ENCODE measurements at places on chromosomes 5 and 9.
A peak's percentile ranks its signal among the peaks of the same experiment; 100 is the strongest.

DNA sequence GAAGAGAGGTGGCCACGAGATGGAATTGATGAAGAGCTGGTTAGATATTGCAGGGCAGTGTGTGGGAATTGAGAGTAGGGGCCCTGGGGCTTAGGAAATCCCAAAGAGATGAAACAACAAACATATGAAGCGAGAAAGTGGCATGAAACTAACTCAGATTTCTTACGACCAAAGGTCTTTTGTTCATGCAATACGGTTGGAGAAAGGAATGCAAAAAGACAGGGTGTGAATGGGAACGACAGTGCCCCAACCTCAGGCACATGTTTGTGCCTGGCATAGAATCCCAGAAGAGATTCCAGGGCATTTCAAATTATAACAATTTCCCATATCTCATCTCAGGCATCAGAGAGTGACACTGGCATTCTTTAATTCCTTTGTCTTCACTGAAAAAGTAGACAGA, 199.2 kb downstream of the ACTL7B start:
- no peak for DNase-seq

DNA sequence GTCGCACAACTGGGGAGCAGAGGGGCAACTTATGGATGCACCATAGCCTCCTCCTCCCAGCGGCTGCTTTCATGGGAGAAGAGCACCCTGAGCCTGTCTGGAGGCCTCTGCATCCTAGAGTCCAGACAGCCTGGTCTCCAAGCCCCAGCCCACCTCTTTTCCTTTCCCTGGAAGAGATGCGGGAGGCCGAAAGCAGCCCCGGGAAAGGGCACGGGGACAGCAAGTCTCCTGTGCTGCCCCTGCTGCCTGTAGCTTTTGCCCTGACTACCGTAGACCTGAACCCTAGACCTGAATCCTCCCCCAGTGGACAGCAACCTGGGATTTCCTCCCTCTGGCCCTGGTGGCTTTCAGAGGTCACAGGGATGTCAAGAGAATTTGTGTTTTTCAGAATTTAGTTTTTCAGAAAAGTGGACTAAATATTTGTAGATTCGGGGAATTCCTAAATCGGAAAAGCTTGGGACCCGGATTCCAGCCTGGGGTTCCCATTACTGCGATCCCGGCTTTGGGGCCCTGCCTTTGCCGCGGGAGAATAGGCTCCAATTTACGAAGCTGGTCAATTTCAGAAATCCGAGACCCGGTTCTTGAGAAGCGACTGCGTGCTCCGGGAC, 4.3 kb upstream of the PITX1 start:
- DNase-seq = no peak

DNA sequence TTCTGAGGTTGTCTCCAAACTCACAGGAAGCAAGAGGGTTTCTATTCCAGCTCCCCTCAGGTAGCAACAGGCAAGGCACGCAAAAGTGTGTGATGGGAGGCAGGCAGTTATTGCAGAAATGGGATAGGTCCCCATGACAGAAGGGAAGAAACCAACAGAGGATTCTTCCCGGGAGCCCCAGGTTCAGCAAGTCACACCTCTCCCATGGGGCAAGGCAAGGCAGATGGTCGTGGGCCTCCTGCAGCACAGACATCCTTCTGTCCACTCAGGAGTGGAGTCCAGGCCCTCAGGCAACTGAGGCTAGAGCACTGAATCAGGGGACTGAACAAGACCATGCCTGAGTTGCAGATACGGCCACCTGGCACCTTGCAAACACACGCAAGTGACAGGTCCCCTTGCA, 424.9 kb upstream of the IRX4 start:
- DNase-seq = no peak

GRCh38 chr9:15293804-15294316, 13.2 kb downstream of the TTC39B start:
- DNase-seq = no peak

DNA sequence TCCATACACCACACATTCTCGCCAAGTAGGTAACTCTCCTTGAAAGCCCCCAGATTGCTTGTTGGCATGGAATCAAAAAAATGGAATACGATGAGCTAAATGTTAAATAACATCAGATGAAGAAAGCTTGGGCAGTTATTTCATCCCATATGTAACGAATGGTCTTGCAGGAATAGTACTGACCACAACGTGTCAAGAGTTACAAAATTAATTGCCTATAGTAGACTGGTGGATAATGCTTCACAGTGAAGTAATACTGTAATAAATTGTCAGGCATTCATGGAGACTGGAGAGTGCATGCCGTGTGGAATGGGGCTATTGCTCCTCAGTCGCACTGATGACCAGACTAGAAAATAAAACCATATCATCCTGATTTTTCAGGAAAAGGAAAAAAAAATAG, 1628.7 kb downstream of the MAT2B start:
- no peak for DNase-seq

DNA sequence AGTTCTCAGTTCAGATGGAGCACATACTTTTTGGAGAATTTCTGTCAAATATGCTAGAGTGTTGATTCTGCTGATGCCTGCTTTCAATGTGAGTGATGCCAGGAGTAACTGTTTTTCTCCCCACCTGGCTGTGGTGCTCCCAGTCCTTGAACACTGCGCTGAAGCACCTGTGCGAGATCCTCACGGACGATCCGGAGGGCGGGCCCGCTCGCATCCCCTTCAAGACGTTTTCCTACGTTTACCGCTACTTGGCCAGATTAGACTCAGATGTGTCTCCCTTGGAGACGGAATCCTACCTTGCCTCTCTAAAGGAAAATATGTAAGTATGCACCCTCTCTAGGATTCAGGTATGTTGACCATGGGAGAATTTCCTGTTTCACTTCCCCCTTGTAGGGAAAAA, 19.4 kb downstream of the ROPN1L start:
- no peak for DNase-seq

- peak; percentile 1 for DNase-seq
Observed at GRCh38 chr9:122053064-122053463, 40.0 kb downstream of the TTLL11 start.

- DNase-seq = peak; percentile 59
Observed at GRCh38 chr5:178145965-178146820, 7.5 kb downstream of the NHP2 start.

DNA sequence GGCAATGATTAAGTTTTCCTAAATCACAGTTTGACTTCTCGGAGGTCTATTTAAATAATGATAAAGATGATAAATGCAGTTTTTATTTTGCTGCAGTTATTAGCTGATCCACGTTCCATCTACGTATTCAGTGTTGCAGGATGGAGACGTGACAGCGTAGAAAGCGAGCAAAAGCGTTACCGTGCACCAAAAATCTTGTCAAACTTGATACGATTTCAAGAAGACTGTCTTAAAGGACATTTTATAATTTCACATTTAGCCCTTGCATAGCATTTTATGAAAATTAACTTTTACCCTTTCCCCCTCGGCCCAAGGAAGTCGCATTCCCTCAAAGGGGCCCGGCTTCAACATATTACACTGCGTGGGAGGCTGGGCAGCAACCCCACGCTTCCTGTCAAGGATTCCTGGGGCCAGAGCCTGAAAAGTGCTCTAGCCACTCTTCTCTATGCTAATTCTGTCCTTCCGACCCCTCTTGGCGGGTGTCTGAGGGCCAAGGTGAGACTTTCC, 7.1 kb upstream of the PURA start:
- DNase-seq = no peak

DNA sequence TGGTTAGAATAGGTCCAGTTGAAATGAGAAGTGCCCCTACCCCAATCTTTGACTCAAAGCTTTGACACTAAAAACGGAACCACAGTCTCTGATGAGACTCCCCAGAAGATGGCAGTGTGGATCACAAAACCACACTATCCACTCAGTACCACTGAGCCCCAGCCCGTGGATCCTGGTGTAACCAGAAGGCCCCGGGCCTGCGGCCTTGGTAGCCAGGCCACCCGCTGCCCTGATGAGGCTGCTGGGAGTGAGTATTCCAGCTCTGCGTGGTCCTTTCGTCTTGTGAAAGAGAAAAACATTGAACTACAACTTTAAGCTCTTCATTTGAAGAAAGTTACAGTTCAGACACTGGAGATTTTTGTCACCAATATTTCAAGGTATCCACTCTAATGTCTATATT, 42.2 kb upstream of the FBP1 start:
- DNase-seq = peak; percentile 36

- peak; percentile 39 for DNase-seq
Observed at GRCh38 chr9:86947146-86948073, at the start of gene GAS1. TSS of gene GAS1 (minus strand) at chr9:86947506. CDS start at chr9:86946779, 727 bp downstream.

DNA sequence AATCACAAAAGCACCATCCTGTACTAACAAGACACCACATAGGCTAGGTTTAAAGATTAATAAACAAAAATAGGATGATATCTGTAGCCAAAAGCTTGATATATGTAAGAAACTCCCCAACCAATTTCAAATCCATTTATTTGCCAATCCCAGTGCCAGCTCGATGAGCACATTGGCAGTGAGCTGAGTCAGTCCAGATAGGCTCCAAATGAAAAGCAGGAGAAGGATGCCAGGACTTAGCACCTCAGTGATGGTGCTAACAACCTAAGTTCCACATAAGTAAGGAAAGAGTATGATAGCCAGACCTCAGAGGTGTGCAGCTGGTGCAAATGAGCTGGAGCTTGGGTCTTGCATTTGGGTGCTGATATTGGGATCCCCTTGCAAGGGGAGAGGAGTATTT, 158.1 kb downstream of the SIL1 start:
- no peak for DNase-seq

DNA sequence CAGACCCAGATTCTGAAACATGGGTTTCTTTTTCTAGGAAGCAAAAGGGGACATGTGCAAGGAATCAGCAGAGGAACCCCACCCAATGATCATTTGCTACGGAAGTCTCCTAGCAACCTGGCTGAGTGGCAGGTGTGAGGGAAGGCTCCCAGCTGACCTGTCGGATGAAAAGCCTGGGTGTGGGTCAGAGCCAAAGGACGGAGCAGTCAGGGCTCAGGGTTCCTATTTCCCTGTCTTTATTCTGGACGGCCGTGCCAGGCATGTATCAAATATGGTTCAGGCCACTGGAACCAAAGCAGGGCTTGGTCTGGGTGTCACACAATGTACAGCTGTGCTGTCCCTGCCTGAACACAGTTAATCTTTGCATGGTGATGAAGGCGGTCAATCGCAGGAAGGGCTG, 20.1 kb downstream of the STK10 start:
- no peak for DNase-seq

DNA sequence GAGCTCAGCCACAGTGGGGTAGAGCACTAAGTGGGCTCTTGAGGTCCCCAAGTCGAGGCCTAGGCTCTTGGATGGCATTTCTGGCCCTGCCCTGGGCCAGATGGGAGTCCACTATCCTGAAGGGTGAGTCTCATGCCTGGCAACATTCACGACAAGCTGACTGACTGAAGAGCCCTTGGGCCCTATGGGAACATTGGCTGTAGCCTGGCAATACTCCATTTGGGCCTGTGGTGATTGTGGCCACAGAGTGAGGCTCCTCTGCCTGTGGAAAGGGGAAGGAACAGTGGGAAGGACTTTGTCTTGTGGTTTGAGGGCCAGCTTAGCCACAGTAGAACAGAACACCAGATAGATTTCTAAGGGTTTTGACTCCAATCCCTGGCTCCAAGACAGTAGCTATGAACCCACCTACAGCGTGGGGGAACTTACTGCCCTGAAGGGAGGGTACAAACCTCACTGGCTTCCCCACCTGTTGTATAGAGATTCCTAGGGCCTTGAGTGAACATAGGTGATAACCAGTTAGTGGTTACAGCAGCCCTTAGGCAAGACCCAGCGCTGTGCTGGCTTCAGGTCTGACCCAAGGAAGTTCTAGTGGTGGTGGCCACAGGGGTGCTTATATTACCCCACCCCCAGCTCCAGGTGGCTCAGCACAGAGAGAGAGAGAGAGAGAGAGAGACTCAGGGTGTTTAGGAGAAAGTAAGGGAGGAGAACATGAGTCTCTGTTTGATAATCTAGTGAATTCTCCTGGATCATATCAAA, 72.4 kb downstream of the KIAA0825 start:
- DNase-seq = no peak

GRCh38 chr5:159440235-159440634, 109.9 kb upstream of the IL12B start:
- no peak for DNase-seq

DNA sequence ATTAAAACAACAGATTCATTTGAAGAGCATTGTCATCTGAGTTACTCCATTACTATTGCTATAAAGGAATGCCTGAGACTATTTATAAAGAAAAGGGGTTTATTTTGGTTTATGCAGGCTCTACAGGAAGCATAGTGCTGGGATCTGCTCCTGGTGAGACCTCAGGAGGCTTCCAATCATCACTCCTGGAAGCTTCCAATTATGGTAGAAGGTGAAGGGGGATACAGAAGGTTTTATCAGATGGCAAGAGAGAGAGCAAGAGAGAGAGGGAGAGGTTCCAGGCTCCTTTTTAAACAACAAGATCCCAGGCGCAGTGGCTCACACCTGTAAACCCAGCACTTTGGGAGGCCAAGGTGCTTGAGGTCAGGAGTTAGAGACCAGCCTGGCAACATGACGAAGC, 63.5 kb downstream of the ASS1 start:
- DNase-seq = no peak

DNA sequence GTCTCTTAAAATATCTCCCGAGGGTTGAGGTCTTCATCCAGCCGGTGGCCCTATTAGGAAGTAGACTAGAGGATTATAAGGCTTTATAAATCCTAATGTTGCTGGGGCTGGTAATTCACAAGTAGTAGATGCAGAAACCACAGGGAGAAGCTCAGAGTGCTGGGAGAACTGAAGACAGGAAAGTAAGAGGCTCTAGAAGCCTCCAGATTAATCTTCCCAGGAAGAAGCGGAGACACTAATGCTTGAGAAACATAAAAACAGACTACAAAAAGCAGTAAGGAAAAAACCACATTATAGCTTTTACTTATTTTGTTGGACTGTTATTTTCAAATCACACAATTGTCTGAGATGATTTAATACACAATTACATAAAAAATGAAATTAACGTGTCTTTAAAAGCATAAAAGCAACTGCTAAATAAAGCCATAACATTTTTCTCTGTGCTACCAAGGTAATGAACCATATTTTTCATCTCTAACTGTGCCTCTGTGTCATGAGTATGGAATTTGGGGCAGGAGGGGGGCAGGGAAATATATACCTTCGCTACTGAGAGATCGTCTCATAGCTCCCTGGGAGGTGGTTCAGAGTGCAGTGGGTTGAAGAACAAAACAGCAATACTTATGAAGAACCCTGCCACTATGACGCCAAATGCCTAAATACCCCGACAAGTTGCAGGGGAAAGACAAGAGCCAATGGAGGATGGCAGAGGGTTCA, 806.2 kb upstream of the WWC1 start:
- no peak for DNase-seq

- no peak for DNase-seq
Observed at GRCh38 chr9:135139366-135139959, 52.0 kb downstream of the OLFM1 start.

- no peak for DNase-seq
Observed at GRCh38 chr5:167208911-167209310, 1082.5 kb upstream of the WWC1 start.

DNA sequence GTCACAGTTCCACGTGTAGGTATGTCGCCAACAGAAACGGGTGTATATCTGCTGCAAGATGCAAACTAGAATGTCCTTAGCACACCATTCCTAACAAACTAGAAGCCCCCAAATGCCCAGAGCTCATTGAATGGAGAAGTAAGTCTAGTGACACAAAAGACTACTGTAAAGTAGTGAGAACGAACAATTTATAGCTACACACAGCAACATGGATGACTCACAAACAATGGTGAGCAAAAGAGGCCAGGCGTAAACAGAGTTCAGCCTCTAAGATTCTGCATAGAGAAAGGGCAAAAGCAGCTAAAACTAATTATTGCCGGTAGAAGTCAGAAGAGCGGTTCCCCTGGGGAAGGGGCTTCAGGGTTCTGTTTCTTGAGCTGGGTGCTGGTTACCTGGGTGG, 74.7 kb downstream of the AMBP start:
- DNase-seq = no peak
